HS-5 (cell line): ENCODE measurements at places on chromosomes 16 and 17.
A peak's percentile ranks its signal among the peaks of the same experiment; 100 is the strongest.

DNA sequence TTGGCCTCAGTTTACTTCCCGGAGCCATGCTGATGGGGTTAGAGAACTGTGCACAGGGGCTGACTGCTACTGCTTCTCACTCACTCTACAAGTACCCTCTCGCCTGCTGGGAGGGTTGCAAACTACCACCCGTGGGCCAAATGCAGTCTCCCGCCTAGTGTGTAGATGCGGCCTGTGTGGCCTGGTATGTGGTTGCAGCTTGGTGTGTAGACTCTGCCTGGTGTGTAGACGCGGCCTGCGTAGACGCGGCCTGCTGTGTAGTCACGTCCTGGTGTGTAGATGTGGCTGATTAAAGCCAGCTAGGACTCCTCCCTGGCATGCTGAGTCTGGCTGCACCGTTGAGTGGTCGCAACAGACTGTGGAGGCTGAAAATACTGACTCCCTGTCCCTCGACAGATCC lies 7.3 kb downstream of the CANT1 start:
- no peak for DNase-seq

DNA sequence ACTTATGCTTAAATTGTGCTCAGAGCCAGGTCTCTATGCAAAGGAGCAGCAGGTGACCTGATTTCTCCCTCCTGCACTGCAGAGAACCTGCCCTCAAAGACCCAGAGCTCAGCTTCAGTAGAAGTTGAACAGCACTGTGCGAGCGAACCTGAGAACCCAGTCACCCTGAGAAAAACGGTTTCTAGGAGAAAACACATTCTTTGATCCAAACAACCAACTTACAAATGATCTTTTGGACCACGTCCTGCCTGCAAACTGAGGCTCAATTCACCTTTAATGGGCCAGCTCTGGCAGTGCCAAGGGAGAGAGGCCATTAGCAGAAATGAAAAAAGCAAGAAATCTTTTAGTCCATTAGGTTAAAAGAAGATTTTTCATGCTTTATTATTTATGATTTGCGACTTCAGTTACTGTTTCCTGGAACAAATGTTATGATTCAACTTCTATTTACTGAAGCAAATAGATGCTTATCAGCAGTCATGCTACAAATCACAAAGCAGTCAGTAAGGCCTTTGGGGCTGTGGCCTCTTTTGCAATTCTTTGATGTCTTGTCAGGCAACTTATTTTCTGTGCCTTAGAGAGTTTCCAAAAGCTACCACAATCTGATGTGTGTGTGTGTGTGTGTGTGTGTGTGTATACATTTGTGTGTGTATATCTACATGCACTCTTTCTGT lies 65.7 kb upstream of the LRRC37A3 start:
- DNase-seq = no peak

GRCh38 chr16:73601911-73602310 lies 554.0 kb upstream of the ZFHX3 start:
- DNase-seq = no peak

DNA sequence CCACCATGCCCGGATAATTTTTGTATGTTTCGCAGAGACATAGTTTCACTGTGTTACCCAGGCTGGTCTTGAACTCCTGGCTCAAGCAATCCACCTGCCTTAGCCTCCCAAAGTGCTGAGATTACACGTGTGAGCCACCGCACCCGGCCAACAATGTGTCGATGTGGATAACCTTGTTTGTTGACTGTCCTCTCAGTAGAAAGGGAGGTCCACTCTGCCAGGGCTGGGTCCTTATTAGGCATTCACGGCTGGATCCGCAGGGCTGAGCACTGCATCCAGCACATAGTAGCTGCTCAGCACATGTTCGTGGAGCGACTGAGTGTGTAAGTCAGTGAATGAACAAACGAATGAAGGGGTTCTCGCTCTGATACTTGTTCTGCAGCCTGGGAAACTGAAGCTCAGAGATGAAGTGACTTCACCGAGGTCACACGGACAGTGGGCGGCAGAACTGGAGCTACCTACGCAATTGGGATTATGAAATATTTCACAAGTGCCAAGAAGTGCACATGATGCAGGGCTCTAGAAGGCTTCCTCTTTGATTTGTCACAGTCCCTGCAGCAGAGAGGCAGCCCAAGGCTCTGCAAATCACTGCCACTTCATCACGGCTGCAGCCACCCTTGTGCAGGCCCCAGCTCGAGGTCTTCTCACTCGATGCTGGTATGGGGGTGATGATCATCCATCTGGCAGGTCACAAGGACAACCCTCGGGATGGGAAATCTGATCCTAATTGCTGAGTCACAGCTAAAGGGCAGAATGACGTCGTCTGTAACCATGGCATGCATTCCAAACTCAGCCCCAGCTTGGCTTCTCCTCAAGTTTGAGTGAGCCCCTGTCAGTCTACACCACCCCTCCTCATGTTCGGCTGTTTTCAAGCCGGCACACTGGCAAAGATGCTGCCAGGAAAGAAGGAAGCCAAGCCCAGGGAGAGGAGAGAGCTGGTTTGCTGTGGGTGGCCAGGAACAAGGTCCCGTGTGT lies 28.0 kb upstream of the SNN start:
- DNase-seq = peak; percentile 97

DNA sequence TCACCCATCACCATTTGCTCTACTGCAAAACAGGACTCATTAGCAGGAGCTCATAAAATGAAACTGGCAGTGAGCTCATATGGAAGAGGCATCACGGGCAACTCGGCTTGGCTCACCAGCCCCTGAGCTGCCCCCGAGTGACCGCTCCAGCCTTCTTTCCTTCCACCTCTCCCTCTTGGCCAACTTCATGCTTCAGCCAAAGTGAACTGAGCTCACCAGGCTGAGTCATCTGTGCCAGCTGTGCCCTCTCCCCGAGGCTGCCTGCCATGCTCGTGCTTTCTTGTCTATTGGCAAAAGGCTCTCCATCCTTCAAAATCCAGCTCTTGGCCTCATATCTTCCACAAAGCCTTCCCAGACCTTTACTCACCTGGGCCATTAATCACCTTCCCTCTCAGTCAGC lies 391.4 kb downstream of the WWOX start:
- DNase-seq = no peak

GRCh38 chr17:57993471-57994365 lies 5.7 kb upstream of the VEZF1 start:
- no peak for DNase-seq

DNA sequence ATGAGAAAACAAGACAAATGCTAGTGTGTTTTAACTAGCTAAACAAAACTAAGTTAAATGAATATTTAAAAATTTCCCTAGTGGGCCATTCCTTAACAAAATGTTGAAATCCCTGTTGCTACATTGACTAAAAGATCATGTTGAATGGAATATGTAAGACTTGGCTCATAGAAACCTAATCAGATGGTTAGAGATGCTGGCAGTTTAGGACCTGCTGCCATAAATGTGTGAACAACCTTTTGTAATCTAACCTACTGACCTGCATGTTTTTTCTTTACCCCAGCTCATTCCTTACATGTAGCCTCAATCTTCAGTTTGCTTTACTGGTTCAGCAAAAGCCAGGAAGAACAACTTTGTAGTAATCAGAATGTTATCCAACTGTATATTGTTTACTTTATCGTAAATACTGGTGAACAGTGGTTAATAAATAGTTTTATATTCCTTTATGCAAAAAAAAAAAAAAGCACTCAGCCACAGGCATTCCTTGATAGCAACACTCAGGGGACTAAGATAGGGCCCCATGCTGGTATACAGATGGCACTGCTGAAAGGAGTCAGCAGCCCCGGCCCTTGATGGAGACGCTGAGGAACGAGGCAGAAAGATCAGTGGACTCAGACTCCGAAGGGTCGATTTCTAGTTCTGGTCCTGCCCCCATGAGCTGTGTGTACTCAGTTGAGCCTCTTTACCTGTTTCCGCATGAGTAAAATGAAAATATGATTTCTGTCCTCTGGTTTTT lies 78.2 kb downstream of the MARF1 start:
- DNase-seq = no peak

DNA sequence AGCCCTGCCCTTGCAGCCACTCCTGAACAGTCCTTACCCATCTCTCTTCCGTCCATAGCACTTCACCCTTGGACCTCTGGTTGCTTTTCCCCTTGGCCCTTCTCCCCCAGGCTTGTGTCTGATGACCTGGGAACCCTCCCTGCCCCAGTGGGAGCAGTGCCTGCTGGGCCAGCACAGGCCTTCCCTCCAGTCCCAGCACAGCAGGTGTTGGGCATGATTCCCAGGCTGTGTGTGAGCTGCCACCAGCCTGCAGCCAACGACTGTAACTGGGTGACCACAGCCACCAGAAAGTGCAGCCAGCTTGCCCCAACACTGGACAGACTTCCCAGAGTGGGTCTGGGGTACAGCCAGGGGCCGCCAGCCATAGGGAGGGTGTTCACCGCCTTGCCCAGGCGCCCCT lies 30.0 kb downstream of the CRAMP1 start:
- no peak for DNase-seq

DNA sequence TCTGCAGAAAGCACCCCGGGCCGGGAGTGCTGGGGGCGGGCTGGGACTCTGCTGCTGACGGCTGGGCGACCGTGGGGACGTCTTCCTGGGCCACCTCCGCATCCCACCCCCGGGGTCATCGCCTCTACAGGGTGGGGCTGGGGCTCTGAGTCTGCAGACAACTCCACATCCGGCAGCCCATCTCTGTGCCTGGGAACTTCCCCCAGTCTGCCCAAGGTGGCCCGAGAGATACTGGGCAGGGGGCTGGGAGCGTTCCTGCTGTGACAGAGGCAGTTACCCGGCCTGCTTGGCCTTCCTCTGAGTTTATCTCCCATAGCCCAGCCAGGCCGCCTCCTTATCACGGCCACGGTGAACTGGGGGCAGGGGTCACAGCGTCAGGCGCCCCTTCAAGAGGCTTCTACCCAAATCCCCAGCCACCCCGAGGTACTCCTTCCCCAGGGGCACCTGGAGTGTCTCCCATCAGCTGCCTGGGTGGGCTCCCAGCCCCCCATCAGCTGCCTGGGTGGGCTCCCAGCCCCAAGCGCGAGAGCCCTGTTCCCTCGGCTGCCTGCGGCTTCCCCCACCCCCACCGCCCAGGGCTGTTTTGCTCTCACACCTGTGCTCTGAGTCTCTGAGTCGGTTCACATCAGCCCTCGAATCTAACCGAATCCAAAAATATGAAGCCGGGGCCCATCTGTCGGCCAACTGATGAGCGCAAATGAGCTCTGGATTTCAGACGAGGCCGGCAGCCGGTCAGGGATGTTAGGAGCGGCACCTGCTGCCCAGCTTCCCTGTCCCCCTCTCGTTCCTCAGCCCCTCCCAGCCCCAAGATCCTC lies 15.6 kb upstream of the CBFA2T3 start:
- no peak for DNase-seq

DNA sequence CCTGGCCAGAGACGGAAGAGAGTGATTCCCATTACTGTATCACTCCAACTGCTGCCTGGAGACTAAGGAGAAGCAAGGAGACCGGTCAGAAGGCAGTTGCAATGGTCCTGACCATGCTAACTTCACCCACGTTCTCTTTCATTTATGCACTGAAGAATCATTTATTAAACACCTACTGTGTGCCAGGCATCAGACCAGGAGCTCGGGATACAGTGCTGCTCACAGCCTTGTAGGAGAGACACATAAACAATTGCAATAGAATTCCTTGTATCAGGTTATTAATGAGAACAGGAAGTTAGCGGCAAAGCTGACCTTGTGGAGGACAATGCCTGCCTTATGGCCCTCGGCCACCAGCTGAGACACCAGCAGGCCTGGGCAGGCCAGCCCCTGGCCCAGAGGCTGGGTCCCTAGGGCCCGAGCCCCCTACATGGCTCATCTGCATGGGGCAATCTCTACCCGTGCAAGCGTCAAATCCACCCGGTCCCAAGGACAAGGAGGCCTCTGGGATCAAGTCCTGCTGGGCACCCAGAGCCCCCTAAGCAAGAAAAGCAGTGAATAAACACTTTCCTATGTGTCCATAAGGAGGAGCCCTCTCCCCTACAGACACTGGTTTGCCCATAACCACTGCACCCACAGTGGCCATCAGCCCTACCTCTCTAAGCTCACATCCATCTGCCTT lies 8.6 kb upstream of the ENPP7 start:
- no peak for DNase-seq

GRCh38 chr16:83771306-83771942 lies 36.4 kb upstream of the HSBP1 start:
- DNase-seq = no peak

DNA sequence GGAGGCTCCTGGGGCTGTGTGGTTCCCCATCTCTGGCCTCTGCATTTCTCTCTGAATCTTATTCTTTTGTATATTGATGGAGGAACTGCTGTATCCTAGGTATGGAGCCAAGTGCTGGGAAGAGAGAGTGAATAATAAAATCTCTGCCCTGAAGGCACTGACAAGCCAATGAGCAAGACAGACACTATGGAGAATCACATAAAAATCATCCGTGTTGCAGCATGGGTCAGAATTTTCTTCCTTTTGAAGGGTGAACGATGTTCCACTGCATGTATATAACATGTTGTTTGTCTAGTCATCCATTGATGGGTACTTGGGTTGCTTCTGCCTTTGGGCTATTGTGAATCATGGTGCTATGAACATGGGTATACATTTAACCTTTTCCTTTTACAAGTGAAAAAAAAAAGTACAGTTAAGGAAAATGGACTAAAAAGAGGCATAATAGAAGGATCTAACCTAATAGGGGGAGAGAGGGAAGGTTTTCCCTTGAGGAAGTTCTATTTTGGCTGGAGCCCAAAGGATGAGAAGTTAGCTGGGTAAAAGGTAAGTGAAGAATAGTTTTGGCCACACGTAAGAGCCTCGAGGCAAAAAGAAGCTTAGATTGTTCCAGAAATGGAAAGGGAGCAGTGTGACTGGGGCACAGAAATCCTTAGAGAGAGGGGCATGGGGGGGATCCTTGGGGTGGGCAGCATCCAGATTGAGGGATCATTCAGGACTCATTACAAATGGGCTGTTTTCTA lies 32.3 kb upstream of the GNA13 start:
- no peak for DNase-seq

GRCh38 chr17:77811521-77811920 lies 147.0 kb upstream of the TNRC6C start:
- DNase-seq = no peak

DNA sequence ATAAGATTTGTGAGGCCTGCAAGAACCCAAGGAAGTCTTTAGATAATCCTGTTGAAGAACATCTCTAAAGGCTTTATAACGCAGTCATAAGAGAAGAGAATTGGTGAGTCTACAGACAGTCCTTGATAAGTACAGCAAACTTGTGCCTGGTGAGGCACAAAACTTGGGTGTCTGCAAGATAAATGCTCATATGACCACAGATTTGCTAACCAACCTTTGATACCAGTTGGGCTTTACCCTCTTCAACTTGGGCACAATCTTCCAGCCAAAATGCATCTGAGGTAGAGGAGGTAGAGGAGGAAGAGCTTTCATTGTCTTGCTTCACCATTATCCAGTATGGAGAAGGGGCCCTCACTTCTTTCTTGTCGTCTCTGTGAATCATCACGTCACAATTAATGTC lies 16.9 kb downstream of the PDZD9 start:
- no peak for DNase-seq
